ENCODE measurements at places on chromosomes 16 and 17.

- peak; percentile 92 for DNase-seq
These were observed 24.2 kb downstream of the STAT5A start for GRCh38 chr17:42312285-42313130.

- DNase-seq = no peak
These were observed 11.0 kb downstream of the CAVIN1 start for GRCh38 chr17:42411905-42412679.

DNA sequence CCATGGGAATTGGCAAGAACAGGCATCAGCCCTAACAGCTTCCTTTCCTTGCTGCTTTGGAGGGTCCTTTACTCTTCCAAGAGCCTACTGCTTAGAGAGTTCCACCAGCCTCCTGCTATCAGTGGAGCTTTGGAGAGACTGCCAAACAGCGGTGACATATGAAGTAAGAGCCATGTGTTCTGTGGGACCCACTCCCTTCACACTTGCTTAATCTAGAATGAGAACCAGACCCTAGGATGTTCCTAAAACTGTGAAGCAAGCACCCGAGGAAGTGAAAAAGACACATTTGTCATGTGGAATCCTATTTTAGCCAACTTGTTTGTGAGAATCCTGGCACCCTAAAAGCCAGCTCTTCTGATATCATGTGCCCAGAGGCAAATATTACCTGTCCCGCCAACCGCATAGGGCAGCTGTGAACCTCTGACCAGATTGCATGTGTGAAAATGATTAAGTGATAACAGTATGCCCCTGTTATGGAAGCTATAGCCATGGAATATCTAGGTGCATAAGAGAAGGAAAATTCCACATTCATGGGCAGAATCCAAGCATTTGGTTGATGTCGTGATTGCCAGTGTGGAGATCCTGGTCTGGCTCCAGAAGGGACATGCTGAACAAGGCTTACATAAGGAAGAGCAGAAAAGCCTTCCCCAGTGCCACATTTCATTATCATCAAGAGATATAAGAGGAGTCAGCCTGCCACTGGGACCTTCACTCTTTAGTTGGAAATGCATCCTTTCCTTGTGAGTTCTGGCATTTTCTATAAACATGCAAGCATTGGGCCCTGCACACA is 18.7 kb downstream of the RCVRN start:
- no peak for DNase-seq

DNA sequence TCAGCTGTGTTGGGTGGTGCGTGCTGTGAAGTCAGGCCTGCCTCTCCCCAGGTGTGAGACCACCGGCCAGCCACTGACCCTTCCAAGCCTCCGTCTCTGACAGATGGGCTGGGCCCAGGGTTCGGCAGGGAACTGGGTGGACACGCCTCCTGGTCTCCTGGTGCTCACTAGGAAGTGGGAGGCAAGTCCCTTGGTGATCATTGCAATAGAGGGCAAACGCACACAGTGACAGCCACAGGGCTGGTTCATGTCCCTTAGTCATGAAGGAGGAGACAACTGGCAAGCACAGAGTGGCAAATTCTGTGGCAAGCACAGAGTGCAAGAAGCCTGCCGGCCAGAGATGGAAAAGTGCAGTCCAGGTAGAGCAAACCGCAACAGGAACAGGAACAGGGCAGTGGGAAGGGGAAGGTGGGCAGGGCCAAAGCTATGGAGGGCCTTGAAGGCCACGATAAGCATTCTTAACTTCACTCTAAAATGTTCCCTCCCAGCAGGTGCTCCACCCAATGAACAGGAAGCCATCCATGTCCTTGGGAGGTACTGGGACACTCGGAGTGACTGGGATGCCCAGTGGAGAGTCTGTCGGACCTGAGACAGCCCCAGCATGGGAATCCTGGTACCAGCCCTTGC is 21.9 kb downstream of the USP7 start:
- no peak for DNase-seq

DNA sequence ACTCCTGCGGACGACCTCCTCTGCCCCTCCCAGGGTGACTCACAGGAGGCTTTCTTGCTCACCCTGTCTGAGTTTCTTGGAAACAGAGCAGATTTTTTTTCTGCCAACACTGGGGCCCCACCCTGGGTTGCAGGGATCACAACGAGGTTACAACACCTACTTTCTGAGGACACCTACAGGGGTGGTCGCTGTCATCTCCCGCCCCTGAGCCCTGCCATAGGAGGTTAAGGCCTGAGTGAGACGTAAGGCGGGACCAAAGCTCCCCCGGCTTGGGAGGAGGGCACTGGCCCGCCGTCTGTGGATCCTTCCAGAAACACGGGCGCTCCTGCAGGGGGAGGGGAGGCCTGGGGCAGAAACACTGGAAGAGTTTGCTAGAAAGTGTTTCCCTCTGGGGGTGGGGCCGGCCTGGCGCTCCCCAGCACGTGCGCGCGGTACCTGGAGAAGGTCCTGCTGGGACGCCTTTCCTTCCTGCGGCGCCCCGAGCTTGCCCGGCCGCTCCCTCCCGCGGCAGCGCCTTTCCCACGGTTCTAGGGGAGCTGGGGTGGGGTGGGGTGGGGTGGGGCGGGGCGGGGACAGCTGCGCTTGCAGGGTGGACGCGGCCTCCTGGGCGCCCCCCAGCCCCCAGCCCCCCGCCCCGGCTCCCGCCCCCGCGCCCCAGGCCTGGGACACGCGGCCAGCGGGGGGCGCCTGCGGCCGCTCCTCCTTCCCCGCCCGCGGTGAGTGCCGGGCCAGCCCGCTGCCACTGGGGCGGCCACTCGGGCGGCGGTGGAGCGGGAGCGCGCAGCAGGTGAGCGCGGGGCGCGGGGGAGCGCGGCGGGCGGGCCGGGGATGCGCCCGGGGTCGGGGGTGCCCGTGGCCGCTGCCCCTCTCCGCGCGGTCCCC is 20.7 kb upstream of the ADCY7 start:
- DNase-seq = peak; percentile 48

DNA sequence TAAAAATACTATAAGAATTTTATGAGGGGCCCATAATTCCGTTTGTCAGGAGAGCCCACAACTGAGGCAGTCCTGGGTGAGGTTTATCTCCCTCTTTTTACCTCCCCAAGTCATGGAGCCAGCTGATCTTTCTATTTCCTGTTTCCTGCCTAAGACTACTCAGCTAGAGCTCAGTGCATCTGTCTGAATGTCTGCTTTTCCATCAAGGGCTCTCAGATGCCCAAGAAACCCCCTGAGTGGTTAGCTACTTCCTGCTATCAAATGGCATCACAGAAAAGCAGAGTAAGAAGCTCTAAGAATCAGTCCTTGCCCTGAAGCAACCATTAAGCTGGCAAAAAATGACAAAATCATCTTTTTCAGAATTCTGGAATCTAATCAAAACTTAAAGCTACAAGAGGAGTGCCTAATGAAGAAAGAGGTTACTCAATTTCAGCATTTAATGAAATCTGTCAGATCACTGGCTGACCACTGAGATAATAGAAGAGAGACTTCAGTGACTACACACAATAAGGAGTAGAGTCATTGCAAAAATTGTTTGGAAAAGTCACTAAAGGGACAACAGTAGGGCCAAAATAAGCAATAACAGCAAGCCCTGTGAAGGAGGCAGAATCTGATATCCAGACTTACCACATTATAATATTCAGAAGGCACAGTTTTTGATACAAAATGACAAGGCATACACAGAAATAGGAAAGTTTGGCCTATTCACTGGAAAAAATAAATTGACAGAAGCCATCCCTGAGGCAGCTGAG is 150.1 kb downstream of the CYB561 start:
- DNase-seq = no peak

DNA sequence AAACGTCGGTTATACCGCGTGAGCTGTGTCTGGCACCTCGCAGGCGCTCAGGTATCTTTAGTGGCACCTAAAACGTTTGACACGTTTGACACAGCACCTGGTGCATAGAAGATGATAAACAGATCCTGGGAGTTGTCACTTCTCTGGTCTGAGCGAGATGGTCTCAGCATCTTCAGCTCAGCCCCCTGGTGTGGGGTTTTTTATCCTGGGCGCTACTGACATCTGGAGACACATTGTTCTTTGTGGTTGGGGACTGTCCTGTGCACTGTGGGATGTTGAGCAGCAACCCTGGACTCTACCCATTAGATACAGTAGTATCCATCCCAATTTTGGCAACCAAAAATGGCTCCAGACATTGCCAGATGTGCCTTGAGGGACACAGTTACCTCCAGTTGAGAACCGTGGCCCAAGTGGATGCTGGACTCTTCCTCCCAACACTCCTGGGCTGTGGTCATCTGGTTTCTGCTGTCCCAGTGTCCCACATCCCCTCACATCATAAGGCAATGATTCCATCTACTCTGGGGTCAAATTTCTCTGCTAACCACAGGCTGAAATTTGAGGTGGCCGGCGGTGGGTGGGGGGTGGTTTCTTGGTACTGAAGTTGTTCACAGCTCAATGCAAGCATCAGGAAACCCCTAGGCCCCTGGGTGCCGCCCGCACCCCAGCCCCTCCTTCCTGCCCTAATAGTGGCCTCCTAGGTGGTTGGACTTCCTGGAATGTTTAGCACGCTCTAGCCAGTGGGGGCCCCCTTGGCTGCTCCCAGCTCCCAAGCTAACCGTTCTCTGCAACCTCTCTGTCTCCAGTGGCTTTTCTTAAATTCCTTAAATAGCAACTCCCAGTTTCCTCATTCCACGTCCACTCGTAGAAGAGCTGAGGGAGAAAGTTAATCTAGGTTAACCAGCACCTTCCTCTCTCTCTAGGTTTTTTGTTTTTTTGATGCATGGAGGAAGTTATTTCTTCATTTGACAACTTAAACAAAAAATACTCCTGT is 124.8 kb downstream of the ABCC1 start:
- DNase-seq = no peak

GRCh38 chr17:45791041-45791582 is 7.0 kb downstream of the CRHR1 start:
- DNase-seq = no peak

DNA sequence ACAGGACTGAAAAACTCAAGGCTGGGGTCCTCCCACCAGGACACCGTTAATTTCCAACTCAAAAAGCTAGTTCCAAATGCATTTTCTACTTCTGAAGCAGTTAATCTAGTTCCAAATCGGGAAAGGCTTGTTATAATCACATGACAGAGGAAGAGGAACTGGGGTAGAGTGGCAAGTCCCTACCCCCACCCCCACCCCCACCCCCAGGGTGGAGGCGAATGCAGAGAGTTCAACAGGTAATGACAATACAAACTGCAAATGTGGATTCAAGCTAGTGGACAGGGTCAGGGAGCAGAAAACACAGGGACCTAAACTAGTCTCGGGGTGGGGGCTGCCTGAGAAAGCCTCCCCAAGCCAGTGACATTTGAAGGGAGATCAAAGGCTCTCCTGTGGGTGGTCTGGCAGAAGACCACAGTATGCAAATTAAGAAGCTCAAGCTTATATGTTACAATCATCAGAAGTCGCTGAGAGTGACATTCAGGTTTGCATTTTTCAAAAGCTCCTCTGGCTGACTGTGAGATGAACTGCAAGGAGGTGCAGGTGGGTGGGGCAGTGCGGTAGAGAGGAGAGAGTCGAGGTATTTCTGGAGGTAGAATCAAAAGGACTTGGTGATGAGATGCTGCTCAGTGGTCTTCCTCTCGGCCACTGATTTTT is 56.4 kb upstream of the SLC25A19 start:
- DNase-seq = no peak

DNA sequence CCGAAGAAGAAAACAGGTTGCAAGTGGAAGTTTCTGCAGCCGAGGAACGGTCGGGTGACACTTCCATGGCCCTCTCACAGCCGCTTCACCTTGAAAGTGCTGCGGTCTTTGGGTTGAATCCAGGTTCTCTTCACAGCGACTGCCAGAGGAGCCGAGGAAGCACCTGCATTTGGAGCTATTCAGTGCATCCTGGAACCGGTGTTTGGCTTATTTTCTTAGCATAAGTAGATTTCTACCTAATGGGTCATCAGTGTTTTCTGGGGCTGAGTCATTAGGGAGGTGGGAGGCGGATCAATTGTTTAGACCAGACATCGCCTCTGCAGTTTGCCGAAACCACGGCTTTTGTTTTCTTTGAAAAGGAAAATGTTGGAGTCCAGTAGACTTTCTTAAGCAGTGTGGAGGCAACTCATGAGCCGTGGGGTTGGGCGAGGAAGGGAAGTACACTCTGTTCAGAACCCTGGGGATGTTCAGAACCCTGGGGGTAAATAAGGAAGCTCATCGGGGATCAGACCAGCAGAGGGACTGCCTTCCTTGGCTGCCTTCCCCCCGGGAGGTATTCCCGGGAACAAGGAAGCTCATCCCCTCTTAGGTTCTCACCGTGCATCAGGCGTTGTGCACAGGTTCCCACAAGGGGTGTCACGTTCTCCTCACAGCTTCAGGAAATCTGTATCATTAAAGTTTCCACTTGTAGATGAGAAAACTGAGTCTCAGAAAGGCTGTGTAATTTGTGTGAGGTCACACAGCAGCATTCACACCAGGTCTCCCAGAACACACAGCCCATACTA is 361.5 kb downstream of the SNX29 start:
- no peak for DNase-seq
